ENCODE measurements at places on chromosomes 5 and 9.

DNA sequence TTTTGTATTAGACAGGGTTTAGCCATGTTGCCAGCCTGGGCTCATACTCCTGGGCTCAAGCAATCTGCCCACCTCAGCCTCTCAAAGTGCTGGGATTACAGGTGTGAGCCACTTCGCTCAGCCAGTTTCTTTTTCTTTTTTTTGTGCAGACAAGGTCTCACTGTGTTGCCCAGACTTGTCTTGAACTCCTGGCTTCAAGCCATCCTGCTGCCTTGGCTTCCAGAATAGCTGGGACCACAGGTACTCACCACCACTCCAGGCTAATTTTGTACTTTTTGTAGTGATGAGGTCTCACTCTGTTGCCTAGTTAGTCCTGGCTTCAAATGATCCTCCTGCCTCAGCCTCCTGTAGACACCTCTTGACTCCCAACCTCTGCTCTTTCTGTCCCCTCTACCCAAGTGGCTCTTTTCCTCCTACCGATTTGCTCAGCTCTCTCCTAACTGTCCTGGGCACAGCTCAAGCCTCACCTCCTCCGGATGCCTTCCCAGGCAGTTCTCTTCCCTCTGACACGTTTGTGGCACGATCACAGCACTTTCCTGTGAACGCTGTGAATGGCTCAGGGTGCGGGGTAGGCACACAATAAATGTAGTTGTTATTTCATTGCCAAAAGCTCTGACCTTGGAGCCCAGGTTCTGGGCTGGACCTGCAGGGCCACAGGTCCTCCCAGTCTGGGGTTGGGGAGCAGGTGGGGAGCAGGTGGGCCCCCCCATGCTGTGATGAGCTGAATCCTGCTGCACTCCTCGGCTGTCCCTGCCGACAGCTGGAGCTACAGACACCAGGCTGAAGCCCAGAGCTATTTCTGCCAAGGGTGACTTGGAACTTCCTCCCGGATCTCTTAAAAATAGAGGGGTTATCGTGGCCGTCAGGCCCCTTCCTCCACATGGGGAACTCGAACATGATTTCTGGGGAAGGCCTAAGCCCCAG lies 23.9 kb downstream of the GFI1B start:
- no peak for ATAC-seq

- ATAC-seq = no peak
These were observed 68.2 kb upstream of the STC2 start for GRCh38 chr5:173396311-173396993.

GRCh38 chr5:43045236-43045635 lies 5.1 kb upstream of the ANXA2R start:
- no peak for ATAC-seq

- ATAC-seq = no peak
These were observed 13.6 kb downstream of the PTPDC1 start for GRCh38 chr9:94097788-94098414.

DNA sequence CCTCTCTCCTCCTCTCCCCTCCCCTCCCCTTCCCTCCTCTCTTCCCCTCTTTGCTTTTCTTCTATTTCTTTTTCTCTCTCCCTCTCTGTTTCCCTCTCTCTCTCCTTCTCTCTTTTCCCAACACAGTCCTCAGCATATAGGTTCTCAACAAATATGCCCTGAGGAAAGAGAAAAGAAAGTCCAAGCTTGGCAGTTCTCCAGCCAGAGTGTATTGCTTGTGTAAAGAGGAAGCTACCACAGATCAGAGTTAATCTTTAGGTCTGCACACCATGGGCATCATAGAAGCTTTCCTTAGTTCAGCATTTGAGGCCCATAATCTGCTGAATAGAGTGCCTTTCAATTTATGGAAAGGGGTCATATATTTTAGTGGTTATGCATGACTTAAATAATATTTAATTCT lies 382.8 kb upstream of the WWC1 start:
- no peak for ATAC-seq

- no peak for ATAC-seq
These were observed 18.2 kb upstream of the MGAT1 start for GRCh38 chr5:180820788-180821321.

DNA sequence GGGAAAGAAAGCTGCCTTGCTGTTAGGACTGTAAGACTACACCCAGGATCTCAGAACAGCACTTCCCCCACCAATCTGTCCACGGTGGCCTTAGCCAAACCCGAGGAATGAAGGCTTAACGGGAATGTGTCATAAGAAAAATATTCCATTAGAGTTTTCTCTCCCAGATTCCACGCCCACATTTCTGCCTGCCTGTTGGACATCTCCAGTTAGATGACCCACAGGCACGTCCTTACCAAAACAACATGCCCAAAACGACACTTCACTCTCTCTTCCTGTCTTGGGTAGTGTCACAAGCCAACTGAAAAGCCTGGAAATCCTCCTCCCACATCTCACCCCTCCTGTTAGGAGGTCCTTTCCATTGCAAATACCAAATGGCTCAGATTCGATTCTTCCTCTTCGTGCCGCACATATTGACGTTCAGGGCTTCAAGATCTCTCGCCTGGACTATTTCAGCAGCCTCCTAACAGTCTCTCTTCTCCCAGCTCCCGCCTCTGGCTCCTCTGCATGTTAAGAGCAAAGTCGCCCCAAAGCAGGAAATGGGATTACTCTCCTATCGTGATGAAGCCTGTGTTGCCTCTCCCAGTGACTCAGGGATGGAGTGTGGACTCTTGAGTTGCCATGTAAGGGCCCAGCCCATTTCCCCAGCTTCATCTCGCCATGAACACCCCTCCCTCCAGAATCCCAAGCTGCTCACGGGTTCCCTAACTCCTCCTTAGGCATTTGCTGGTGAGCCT lies 159.3 kb downstream of the NR3C1 start:
- ATAC-seq = no peak

GRCh38 chr5:133049726-133050048 lies 2.1 kb upstream of the HSPA4 start:
- ATAC-seq = no peak

GRCh38 chr9:136554870-136555269 lies 9.0 kb upstream of the NOTCH1 start:
- no peak for ATAC-seq

GRCh38 chr5:134240421-134240962 lies 14.6 kb upstream of the PPP2CA start:
- no peak for ATAC-seq

DNA sequence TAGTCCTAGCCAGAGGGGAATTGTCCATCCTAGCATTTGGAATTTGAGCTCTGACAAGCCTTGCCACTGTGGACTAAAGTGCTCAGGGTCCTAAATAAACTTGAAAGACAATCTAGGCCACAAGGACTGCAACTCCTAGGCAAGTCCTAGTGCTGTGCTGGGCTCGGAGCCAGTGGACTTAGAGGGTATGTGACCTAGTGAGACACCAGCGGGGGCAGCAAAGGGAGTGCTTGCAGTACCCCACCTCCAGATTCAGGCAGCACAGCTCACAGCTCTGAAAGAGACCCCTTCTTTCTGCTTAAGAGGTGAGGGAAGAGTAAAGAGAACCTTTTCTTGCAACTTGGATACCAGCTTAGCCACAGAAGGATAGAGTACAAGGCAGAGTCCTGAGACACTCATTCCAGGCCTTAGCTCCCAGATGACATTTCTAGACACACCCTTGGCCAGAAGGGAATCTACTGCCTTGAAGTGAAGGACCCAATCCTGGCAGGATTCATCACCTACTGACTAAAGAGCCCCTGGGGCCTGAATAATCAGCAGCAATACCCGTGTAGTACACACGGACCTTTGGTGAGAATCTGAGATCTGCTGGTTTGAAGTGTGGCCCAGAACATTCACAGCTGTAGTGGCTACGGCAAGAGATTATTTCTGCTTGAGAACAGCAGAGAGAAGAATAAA lies 164.6 kb downstream of the CCDC171 start:
- ATAC-seq = no peak

DNA sequence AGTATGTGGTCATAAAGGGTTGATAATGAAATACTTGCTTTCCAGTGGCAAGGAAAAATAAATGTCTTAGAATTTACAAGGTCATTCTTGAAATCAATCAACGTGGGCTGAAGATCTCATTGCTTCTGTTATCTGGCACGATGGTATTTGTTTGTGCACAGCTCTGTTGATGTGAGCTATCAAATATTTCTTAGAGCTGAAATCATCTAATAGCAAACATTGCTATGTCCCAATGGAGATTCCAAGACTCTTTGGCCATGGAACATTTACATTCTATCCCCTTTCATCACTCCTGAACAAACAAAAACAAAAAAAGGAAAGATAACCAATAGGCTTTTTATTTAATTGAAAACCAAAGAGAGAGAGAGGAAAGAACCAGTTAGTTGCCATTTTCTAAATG lies 111.5 kb upstream of the CCDC152 start:
- ATAC-seq = no peak

GRCh38 chr5:134020188-134020587 lies 15.4 kb upstream of the VDAC1 start:
- ATAC-seq = no peak

- no peak for ATAC-seq
These were observed 475.5 kb downstream of the CETN3 start for GRCh38 chr5:89934069-89934468.

DNA sequence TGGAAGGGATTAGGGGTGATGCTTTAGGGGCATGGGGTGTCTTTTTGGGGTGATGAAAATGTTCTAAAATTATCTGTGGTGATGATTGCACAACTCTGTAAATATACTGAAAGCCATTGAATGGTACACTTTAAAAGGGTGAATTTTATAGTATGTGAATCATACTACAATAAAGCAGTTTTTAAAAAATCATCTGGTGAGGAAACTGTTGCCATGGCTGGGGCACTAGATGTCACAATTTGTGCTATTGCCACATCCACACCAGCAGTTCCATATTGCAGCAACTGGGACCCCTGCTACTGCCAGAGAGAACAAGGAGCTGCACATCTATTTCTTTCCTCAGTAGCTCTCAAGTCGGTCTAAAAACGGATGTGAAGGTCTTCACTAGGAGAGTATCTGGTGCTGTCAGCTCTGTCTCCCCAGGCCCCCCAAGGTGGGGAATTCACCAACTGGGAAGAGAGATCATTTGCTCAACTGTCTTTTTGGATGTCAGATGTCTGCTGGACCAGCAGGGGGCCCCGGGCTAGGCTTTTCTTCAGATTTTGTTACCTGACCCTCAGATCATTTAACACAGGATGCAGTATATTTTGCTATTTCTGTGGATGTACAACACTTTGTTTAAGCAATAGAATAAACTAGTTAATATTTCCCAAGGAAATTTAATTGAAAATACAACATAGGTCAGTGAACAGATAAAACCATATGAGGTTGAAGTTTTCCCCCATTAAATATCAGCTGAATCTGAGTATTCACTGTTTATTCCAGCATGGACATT lies 13.2 kb downstream of the CMYA5 start:
- ATAC-seq = no peak

DNA sequence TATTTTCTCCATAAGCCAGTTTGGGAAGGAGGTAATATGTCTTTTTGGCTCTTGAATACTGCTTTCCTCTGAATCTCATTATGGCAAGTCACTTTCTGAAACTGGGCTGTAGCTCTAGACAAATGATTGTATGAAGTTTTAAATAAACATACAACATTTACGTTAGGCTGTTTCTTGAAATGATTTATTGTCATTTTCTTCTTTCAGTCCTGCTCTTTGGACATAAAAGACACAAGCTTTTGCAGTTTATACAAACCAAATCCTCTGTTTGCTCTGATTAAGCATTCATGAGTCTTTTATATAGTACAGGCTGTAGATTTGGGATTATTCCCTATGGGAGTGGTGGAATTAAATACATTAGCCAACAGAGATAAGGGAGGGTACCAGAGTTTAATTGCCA lies 139.7 kb downstream of the CEP120 start:
- ATAC-seq = no peak

GRCh38 chr9:120583958-120584369 lies 4.0 kb upstream of the CDK5RAP2 start:
- ATAC-seq = no peak

DNA sequence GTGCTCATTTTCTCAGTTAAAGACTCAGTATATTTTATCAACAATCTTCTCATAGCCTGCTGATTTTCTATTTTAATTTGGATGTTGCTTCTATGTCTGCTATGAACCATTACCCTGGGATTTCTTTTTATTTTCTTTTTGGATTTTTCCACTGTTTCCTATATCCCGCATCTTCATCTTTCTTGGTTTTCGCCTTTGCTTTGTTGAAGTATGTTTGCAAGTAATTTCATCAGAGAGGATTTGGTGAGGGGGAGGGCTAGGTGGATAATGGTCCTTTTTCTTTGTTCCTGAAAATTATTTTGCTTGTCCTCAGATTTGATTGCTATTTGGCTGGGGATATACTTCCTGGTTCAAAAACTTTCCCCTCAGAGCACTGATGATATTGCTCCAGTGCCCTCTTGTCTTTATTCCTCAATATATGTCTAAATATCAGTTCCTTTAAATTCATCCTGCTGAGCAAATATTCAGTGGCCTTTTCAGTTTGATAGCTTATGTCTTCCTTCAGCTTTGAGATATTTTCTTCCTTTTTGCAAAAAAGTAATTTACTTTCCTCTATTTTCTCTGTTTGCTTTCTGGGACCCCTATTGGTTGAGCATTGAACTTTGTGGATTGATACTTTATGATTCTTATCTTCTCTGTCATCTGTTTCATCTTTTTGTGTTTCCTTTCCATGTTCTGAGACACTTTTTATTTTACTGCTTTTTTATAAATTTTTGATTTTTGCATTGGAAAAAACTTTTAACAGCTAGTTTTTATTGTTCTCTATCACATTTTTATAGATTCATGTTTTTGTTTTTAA lies 227.6 kb upstream of the ELL2 start:
- ATAC-seq = no peak

- no peak for ATAC-seq
These were observed at the start of gene CAPSL for GRCh38 chr5:35938568-35939227. TSS of gene CAPSL (minus strand) at chr5:35938622. CDS start at chr5:35921120, 17,502 bp downstream.

- no peak for ATAC-seq
These were observed 1.3 kb downstream of the NR4A3 start for GRCh38 chr9:99822806-99823591.

DNA sequence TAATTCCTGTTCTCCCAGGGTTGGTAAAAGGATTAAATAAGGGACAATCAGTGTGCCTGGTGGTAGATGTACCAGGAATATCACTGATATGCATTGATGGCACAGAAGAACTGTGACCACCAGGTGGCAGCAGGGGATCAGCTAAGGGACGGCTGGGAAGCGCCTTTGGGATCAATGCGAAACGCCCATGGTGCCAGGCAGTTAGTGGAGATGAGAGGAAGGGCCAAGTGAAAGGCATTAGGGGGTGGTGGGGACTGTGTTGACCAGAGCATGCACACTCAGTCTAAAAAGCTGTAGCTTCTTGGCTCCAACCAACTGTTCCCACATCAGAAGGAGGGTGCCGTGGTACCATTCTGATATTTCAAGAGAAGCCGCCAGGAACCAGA lies 55.6 kb downstream of the ARHGEF37 start:
- ATAC-seq = no peak
